Activated CD4-positive, alpha-beta T cell treated with anti-CD3 and anti-CD28 coated beads for 24 hours (primary cell): ENCODE measurements at places on chromosomes 3 and 15.
A peak's percentile ranks its signal among the peaks of the same experiment; 100 is the strongest.

- no peak for DNase-seq
Observed at GRCh38 chr15:74809242-74809641, 3.4 kb upstream of the LMAN1L start.

DNA sequence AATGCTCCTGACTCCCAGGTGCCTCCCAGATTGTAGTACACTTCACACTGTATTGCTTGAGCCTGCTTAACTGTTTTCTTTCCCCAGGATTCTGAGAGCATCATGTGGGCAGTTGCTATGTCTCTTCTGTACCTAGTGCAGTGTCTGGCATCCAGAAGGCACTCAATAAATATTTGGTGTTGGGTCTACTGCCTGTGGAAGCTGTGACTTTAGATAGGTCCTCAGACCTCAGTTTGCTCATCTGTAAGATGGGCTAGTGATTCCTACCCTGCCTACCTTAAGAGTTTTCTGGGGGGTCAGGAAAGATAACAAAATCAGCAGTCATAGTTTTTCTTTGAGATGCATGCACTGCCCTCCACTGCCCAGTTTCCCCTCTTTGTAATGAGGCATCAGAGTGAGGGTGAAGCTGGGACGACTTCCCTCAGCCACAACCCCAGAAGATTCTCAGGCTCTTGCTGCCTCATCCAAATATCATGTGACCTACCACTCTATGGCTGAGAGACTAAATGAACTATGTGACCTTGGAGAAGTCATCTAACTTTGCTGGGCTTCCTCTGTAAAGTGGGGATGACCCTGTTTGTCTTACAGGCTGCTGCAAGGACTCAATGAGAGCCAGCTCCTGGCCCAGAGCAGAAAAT is 50.4 kb downstream of the ATP2B2 start:
- DNase-seq = no peak

- DNase-seq = no peak
Observed at GRCh38 chr3:57917601-57918000, 90.6 kb upstream of the FLNB start.

DNA sequence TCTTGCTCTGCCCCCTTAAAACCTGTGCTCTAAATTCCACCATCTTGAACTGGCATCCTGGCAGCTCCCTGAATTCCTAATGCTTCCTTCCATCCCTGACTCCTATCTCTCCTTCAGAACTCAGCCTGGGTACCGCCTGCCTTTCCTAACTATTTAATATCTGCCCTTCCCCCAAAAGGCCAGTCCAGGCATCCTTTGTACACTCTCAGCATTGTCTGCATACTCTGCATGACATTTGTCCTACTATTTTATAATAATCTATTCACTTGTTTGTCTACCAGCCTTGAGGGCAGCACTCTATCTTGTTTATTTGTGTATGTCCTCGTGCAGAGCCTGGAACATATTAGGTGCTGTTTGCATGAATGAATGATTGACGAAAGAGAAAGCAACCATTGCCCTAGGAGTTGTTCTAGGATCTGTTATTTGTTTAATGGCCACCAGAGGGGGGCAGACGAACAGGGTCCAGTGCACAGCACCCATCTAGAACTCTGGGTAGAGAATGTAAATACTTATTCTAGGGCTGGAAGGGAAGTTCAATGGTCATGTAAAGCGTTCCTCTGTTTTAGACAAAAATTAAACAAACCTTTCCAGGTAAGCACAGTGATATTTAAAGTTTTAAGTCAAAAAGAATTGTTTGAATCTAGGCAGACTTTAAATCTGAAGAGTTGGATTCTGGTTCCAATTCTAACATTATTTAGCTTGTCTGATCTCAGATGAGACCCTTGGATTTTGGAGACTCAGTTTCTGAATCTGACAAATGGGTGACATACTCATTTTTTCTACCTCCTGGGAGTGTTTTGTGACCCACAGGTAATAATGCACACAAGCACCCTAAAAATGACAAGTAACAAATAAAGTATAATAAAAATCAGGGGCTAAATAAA is 125.8 kb upstream of the GALNT15 start:
- peak; percentile 12 for DNase-seq

DNA sequence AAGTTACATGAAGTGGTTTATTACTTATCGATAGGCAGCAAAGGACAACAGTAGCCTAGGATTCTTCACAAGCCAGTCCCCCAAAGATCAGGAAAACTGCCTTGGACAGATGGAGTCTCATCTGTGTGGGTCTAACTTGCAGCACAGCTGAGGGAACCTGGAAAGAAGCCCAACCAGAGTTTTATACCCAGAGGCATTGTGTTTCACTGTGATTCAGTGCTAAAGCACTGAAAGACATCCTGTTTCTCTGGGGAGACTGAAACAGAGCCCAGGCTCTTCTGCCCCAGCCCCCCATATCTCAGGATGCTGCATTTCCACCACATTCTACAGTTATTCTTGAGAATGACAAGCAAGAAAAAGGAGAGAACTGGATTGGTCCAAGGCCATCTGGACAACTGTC is 48.2 kb upstream of the PYDC2 start:
- DNase-seq = no peak

- no peak for DNase-seq
Observed at GRCh38 chr15:78551902-78552301, 11.7 kb downstream of the PSMA4 start.
